Stimulated activated CD8-positive, alpha-beta memory T cell treated with anti-CD3 and anti-CD28 coated beads, Interleukin-4, amount 100 ng/mL, for 1 hour (primary cell): ENCODE measurements at places on chromosomes 1 and 21.

- DNase-seq, result no peak
Measured at GRCh38 chr1:160451859-160452232, 51.5 kb downstream of the VANGL2 start.

- DNase-seq, result no peak
Measured at GRCh38 chr1:116874733-116875249, 34.9 kb upstream of the PTGFRN start.

GRCh38 chr1:20625176-20626097 lies 7.8 kb upstream of the PINK1 start:
- no peak for DNase-seq

DNA sequence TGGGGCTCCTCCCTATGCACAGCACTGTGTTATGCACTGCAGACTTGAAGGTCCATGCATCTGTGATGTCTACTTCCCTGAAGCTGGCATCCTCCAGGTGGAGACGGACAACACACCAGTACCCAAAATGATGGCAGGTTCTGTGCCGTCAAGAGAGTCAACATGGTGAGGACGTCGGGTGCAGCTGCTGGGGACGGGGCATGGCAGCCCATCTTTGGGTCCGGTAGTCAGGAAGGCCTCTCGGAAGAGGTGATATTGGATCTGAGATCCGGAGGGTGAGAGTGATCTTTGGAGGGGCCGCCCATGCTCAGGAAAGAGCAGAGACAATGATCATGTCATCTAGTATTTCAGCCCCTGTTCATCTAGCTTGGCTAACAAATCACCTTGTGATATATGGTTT lies 104.1 kb downstream of the RIPK4 start:
- DNase-seq, result no peak

- no peak for DNase-seq
Measured at GRCh38 chr1:167082511-167083027, 7.6 kb downstream of the GPA33 start.

- DNase-seq, result no peak
Measured at GRCh38 chr1:4165686-4166300, 265.7 kb upstream of the C1orf174 start.

GRCh38 chr1:154988058-154988954 lies 5.1 kb upstream of the LENEP start:
- DNase-seq, result no peak

DNA sequence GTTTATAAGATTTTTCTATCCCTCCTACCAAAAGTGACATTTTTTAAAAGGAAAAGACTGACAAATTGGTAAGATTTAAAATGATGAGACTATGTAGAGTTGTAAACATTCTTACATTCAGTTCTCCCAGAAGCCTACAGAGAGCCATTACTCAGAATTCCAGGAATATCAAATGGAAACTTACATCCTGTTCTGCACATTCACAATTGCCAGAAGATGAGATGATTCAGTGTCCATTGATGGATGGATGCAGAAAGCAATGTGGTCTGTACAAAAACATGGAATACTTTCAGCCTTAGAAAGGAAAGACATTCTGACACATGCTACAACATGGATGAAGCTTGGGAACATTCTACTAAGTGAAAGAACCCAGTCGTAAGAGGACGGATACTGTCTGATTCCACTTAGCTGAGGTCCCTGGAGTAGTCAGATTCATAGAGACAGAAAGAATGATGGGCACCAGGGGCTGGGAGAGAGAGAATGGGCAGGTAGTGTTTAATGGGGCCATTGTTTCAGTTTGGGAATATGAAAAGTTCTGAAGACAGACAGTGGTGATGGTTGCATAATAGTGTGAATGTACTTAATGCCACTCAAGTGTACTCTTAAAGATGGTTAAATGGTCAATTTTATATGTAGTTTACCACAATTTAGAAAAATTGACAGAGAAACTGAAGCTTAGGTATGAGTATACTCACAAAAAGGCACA lies 16.6 kb downstream of the MX1 start:
- no peak for DNase-seq

GRCh38 chr1:56978819-56979218 lies 13.0 kb upstream of the C8B start:
- no peak for DNase-seq

DNA sequence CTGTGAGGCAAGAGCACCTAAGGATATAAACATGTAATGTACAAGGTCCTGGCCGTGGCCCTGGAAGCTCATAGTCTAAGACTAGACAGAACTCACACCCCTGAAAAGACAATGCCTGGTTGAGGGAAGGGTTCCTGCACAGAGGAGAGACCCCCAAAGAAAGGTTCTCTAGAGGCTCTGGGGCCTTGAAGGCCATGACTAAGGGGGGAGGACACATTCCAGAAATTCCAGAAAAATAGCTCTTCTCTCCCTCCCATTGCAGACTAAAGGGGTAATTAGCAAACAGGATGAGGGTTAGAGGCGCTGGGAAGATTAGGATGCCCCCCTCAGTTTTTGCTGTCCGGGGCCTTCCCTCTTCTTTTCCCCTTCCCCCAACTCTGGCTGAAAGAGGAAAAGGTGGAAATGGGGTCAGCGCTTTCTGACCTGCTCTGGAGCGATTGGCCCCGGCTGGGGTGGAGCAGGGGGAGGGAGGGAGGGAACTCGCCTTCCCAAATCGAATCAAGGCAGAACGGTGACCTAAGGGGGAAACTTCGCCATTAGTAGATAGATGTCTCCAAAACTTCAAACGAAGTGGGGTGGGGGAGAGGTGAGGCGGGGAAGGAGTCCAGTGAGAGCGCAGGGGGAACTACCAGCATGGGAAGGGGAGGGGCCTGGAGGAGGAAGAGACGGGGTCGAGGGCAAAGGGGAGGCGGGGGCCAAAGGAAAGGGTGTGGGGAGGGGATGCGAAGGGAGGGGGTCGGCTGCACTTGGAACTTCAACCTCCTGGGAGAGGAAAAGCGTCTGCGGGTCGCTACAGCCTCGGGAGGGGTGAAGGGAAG lies 11.8 kb downstream of the PAX7 start:
- no peak for DNase-seq

DNA sequence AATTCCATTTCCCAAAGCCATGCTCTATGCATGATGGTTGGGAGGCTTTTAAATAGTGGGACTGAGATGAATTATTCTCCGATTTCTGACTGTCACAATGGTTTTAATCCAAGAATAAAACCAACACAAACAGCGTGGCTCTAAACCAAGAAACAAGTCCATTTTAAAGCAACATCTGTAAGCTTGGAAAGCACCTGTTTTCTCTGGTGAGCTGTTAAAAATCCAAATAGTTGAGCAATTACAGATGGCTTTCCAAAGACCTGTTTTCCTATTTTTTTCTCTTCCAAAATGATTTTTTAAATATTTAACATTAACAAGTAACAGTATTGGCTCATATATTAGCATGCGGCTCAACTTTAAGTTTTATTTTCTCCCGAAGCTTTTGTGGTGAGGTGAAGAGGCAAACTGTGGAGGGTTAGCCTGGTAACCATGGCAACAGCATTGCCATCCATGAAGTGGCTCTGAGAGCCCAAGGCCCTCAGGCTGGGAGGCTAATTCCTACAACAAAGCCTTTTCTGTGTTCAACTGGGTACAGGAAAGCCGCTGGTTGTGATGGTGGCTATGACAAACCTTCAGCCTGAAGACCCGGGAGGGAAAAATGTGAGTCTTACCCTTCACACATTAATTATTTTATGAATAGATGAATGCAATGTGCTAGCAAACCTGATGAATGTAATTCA lies 56.7 kb upstream of the B3GALT5 start:
- DNase-seq, result no peak

DNA sequence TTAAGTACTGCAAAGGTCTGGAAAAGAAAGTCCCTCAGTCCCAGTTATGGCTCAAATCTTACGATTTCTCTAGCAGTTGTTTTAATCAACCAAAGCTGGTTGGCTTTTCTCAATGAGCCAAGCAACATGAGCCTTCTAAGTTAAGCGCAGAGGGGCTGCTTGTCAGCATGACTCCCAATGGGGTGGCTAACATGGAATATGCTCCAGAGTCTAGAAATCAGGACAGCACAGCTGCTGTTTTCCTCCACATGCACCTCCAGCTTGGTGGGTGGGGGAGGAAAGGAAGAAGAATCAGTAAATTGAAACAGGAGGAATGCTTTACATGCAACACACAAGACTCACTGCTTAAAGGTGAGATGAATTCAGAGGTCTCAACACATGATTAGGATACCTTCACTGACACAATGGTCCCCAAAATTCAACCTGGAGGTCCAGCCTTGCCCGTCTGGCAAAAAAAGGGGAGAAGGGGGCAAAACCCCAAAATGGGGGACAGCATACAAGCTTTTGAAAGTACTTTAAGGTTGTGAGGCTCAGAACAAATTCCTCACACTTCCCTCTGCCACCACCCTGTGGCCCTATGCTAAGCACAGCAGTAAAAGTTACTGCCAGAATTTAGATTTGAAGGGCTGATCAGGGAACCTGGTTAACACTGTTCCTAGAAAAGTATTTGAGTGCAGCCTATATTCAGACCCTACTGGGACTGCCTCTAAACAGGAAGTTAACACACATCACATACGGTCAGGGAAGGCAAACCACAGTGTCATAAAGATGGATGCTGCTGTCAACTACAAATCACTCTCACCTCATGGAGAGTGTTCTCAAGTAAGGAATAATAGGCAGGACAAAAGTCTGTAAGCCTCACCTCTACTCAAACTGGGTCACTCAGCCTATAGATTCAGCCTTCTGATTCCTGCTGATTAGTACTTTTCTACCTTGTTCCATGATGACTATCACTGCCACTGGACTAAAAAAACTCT lies 2.6 kb downstream of the GATAD2B start:
- no peak for DNase-seq

DNA sequence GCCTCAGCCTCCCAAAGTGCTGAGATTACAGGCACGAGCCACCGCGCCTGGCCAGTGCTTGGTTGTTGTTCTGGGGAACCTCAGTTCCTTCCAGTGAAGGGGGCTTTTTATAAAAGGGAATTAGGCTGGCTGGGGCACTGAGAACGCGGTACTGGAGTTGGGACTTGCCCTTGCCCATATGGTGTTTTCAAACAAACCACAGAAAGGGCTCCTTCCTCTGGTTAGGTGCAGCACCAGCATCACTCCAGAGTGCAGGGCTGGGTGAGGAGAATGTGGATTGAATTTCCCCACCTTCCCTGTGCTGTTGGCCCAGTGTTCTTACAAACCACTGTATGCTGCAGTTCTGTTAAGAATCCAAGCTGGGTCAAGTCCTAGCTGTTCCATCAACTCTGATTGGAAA lies 5.3 kb downstream of the MAN1C1 start:
- DNase-seq, result no peak

DNA sequence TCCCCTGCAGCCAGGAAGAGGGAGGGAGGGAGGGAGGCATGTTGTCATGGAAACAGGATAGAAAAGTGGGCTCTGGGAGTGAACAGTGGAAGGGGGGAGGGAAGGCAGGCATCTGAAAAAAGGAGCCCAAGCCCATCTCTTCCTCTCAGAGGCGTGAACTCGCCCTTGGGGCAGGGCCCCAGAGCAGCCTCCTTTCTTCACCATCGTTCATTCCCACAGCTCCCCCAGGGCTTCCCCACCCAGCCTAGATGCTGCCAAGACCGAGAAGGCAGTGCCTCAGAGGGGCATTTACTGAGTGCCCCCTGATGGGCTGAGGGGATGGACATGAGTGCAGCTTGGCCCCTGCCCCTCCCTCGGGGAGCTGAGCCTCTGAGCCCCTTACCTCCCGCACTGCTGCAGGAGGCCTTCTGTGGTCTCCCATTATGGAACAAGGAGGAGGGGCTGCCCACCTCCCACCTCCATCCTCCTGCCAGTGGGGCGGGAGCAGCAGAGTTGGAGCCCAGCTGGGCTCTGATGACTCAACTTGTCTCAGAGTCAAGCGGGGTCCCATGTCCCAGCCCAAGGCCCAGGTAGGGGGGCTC lies 39.1 kb upstream of the KIF21B start:
- no peak for DNase-seq

DNA sequence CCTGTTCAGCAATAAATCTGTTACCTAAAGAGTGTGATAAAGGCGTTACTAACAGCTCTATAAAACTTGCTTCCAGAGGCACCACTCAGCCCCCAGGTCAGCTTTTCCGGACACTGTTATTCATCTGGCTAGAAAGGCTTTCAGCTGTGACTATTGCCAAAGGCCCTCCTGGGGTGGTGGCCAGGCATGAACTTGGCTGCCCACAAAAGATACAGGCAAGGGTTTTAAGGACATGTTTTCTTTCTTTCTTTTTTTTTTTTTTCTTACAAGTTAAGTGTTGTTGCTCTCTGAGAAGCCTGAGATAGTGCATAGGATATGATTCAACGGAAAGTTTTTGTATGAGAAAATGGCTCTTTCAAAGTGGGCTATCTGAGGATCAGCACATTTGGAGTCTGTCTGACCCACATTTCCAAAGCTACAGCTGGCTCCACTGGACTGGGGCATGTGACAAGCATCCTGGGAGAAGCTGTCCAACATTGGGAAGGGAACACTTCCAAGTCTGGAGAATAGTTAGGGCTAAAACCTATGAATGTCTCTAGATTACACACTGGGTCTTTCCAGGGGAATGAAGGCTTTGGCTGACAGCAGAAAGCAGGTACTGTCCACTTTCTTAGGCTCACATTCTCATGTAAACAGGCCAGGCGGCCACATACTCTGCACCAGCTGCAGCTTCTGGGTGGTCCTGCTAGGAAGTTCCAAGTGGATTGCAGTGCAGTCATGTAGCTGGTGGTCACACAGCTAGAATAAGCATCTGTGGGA lies 639.7 kb downstream of the LMO4 start:
- no peak for DNase-seq

- no peak for DNase-seq
Measured at GRCh38 chr1:30041741-30042437, 681.5 kb downstream of the MATN1 start.

GRCh38 chr1:116988248-116988647 lies 13.3 kb upstream of the CD101 start:
- DNase-seq, result no peak

- no peak for DNase-seq
Measured at GRCh38 chr1:202012544-202013478, 2.4 kb downstream of the ELF3 start.

DNA sequence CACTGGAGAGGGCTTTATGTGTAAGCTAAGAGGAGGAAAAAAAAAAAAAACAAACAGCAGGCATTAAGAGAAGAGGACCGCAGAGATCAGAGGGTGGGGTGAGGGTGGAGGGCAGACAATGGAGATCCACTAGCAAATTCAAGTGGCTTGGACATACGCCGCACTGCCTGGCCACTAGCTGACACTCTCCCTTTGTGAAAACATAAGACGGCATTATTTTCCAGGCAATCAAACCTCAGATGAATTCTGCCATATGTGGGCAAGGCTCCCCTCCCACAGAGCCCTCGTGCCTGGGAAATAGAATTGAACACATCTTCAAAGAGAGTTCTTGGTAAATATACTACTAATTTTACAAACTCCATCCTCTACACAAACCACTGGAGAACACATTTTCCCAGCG lies 53.6 kb downstream of the ERG start:
- DNase-seq, result no peak

DNA sequence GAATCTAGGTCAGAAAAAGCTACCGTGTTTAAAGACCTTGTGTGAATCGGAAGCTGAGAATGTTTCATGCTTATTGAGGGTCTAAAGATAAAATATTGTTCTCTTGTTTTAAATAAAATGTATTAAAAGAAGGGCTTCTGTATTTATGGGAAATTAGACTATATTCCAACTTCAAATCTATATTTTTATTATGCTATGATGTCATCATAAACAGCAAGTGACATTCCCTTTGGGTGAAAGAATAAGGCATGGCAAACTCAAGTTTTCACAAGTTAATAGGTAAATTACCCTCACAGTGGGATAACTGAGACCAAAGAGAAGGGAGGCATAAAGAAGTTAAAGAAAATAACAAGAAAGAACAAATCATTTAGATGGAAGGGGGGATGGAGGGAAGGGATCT lies 333.8 kb upstream of the NR5A2 start:
- no peak for DNase-seq

- DNase-seq, result no peak
Measured at GRCh38 chr1:162822391-162823200, 32.1 kb downstream of the HSD17B7 start.
